ENCODE measurements at places on chromosomes 4 and X.

DNA sequence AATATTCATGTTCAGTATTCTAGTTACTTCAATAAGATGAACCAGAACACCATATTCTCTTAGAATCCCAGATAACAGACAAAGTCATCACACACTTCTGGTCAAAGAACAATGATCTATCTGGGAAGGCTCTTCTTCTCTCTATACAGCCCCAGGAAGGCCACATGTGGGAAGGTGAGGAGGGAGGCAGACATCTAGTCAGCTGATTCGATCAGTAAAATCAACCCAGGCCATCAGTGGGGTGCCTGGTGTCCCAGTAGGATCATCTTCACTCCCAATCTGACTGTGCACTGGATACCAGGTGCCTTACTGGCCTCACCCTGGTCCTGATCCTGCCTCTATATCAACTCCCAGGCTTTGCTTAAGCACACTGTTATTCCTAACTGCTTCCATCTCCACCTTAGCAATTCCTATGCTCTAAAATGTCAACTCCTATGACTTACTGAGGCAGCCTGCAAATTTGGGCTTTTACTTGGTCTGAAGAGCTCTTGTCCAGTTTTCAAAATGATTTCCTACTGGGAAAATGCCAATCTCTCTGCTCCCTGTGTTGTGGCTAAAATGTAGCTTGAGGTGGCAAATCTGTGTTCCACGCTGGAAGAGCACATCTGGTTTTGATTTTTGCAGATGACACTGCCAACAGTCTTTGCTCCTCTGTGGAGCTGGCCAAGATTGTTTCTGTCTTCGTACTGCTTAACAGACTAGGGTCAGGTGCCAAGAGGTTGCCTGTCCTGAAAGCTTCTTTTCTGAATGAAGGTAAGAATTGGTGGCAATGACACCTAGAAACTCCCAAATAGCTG is 128.7 kb downstream of the MGST2 start:
- DNase-seq: no peak

DNA sequence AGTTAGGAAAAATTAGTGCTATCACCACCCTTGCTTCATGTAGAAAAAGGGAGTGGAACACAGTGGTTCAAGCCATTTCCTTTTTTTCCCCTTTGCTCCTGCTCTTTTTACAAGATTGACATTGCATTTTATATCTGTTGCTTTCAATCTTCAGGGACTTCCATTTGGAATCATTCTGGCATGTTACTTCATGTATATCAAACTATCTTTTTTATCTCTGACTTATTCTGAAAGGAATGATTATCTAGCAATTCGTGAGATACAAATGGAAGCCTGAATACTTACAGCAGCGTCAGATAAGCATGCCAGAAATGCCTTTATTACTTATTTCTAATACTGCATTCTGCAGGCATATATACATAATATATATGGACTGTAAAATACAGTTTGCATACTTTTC is 20.4 kb downstream of the ADGRL3 start:
- no peak for DNase-seq

DNA sequence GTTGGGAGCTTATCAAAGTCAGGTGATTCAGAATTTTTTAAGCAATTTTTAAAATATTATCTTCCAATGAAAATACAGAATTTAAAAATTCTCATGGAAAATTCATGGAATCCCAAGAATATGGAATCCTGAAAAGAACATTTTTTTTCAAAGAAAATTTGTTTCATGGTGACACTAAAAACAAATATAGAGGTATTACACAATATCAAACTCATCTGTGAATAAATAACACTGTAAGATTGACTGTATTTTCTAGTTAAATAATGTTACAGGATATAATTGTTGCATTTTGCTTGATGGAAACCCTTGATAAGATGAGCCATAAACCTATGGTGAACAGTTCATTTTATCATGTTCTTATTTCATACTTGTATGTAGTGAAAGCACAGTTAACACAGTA is 11.4 kb downstream of the PRIMPOL start:
- DNase-seq: no peak

- DNase-seq: no peak
These were observed 198.7 kb downstream of the CCNG2 start for GRCh38 chr4:77355731-77356130.

DNA sequence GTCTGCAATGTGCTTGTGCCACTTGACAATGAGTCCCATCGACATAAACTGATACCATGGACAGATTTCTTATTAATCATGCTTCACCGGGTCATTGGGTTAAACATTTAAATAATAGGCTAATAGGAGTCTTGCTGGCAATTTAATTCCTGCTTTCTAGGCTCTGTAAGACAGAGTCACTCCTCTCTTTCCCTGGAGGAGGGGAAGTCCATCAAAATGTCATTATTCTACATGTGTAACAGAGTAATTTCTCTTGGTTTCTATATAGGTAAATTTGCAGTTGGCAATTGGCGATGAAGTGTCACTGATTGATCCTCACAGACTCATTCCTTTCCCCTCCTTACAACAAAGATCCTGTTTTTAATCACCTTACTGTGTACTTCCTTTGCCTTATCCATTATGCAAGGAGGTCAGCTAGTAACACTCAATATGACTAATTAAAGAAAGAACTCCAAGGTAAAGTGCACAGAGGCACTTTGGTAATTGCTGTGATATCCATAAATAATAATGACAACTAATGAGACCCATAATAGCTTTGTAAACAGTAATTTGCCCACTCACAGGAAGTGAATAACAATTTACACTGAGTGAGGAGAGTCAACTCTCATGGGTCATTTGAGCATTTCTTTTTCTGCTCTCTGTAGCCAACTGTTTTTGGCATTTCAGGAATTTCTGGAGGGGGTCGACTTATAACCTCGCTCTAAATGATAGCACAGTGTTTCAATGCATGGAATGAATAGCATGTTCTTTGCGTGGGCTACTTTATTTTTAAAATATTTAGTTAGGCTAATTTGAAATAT is 184.0 kb downstream of the UGT8 start:
- no peak for DNase-seq

GRCh38 chrX:153595387-153595786 is 3.6 kb downstream of the CCNQ start:
- no peak for DNase-seq

- DNase-seq: no peak
These were observed 77.5 kb downstream of the MID1IP1 start for GRCh38 chrX:38878641-38879340.

DNA sequence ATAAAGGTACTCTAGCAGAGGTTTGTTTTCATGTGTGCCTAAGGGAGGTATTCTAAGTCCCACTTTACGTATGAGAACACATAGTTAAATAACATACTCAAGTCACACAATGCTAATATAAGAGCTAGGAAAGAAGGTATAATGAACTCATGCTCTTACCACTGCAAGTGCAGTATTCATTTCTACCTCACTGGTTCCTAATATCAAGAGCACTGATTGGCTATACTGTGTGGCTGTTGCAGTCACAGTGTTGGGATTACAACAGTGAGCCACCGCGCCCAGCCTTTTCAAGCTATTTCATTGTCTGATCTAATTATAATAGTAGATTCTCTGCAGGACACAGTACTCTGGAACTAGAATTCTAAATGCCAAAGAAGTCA is 84.0 kb downstream of the PDS5A start:
- DNase-seq: no peak

GRCh38 chr4:30833206-30833605 is 113.0 kb downstream of the PCDH7 start:
- no peak for DNase-seq

GRCh38 chrX:50470103-50471031 is at the start of gene DGKK:
Gene DGKK (minus strand): TSS chrX:50470825. CDS start chrX:50470678, 147 bp downstream.
- no peak for DNase-seq

DNA sequence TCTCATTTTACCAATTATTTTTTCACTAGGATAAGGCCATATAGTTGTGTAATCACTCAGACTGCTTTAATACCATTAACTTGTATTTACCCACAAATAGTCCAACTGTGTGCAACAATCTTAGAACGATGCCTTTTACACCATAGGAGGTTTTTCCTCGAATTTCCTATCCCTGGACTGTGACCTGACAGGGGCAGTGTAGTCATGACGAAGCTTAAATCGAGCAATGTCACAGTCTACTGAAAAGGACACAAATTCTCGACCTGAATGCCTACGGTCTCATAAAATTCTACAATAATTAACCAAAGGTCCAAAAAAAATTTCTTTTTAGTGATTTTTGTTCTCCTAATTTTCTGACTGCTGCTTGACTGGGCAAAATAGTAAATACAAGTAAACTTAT is 208.9 kb downstream of the ADAMTS3 start:
- DNase-seq: peak; percentile 14

GRCh38 chr4:7904952-7905915 is 34.4 kb downstream of the AFAP1 start:
- no peak for DNase-seq
